ENCODE measurements at places on chromosomes 6 and 20.

DNA sequence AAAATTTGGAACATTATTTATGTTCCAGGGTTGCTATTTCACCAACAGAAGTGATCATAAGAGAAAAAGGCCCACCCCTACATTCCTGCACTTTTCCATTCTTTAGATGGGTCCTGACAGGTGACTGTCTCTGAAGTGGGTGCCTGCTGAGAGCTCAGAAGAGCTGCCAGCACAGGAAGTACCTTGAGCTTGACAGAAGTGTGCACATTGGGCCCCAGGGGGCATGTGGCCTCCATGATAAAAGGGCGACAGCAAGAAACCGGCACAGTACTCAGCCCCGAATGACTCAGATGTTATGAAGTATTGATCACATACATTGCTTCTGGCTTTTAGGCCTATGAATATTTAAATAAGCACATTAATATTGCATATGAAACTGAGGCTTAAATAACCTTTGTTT is 150.4 kb downstream of the PCSK2 start:
- no peak for DNase-seq

- DNase-seq, result peak; percentile 25
Observed at GRCh38 chr6:106997392-106998158, 23.0 kb upstream of the CD24 start.

DNA sequence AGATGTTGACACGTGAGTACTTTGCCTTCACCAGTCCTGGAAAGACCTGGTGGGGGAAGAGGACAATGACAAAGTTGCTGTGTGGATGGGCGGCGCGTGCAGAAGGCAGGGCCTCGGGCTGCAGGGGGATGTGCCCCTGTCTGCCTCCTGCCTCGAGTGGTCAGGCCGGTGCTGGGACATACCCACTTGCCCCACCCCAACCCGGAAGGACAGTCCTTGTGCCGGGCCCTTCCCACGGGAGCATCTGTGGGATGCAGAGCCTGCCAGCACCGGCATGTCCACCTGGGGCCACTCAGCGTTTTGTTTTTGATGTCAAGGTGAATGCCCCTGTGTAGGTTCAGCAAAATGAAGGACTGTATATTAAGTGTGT is 60.5 kb upstream of the BHLHE23 start:
- no peak for DNase-seq

GRCh38 chr20:9496155-9496554 is 18.2 kb upstream of the LAMP5 start:
- DNase-seq, result no peak

- DNase-seq, result no peak
Observed at GRCh38 chr6:139653111-139653510, 278.7 kb upstream of the CITED2 start.

- no peak for DNase-seq
Observed at GRCh38 chr20:53878262-53879047, 191.9 kb downstream of the BCAS1 start.

GRCh38 chr20:31966991-31967655 is 828 bp upstream of the XKR7 start:
- no peak for DNase-seq

DNA sequence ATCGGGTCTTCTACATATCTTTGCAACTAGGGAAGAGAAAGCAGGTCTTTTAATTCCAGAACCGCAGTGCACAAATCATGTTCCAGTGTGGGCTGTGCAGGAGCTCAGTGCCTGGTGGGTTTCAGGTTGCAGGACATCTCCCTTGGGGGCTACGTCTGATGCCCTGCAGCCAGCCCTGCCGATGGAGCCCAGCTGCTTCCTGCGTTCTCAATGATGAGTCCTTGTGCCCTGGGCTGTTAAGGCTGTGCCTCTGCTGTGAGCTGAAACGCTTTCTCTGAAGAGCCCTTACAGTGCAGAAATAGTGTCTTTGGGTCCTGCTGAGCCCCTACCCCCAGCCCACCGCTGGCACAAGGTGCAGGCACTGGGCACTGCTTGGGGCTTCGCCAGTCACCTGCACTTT is 192.9 kb downstream of the SYNDIG1 start:
- DNase-seq, result no peak

DNA sequence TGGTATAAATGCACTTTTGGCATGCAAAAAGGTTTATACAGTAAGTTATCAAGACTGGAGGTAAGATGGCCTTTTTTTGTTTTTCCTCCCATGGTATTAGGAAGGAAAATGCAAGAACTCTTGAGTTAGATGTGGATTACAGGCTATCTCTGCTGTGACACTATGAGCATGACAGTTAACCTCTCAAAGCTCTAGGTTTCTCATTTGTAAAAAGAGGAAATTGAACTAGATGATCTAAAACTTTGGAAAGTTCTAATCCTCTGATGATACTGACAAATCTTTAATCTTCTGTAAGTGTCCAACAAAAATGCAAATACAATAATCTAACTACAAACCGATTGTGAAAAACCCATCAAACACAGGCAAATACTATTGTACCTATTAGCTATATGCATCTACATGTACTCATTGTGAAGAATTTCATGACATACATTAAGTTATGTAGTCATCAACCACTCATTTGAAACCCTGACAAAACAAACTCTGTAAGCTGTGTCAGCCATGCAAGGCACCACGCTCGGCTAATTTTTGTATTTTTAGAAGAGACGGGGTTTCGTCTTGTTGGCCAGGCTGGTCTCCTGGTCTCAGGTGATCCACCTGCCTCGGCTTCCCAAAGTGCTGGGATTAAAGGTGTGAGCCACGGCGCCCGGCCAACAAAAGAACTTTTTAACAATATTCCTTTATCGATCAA is 4.2 kb downstream of the CDK19 start:
- no peak for DNase-seq

DNA sequence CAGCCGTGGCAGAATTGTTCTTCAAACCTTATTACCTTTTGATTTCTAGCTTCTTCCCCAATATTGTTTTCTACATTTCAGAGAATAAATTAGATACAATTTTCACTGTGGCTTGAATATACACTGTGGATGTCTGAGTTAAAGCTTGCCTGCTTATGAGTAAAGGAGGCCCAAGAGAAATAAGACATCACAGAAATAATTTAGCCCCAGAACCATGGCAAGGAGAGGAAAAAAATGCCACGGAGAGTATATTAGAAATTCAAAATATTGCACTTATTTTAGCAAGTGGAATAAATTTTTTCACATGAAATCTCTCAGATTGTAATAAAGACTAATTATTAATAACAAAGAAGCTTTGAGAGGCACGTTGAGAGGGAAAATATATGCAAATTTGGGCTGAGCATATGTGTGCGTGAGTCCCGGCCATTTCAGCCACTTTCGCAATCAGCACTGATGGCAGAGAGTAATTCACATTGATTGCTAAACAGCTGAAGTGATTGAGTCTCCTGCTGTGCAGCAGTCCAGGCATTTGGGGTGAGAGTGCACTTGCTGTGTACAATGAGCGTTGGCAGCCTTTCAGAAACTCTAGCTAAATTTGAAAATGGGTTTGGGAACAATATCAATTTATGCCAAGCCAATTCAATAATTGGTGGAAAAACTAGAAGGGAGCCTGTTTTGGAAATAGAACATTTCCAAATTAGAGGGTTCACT is 596.0 kb downstream of the EPM2A start:
- no peak for DNase-seq

- no peak for DNase-seq
Observed at GRCh38 chr6:166364456-166364855, 18.3 kb downstream of the MPC1 start.

DNA sequence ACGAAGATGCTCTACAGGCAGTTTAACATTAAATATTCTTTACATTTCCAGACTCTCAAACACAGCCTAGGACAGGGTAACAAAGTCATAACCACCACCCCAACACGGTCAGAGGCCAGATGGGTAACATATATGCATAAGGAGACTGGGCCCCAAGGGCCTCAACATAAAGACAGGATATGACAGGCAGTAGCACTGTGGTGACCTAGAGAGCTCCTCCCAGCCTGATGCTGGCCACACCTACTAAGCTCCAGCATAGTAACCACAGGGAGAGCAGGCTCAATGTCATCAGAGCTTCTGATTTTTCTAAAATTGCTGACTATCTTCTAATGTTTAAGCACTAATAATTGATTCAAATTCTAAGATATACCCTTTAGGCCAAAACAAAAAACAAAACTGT is 21.7 kb downstream of the SMLR1 start:
- peak; percentile 9 for DNase-seq

DNA sequence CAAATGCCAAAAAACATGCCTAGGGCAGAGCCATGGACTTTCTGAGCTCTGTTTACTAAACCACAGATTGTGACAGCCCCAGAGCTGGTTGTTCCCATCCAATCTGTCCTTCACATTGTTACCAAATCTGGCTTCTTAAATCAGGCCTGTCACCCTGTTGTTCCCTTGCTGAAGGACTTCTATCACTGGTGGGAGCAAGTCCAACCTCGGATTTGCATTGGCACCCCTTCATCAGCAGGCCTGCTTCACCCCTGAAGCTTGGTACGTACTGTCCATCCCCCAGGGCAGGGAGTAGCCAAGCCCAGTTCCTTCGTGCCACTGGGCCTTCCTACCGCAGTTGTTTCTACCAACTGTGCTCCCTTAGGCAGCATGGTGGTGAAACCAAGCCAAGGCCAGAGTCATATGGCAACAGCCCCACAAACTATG is 357.3 kb upstream of the JARID2 start:
- no peak for DNase-seq

- DNase-seq, result no peak
Observed at GRCh38 chr20:34574426-34574825, 15.9 kb downstream of the MAP1LC3A start.

DNA sequence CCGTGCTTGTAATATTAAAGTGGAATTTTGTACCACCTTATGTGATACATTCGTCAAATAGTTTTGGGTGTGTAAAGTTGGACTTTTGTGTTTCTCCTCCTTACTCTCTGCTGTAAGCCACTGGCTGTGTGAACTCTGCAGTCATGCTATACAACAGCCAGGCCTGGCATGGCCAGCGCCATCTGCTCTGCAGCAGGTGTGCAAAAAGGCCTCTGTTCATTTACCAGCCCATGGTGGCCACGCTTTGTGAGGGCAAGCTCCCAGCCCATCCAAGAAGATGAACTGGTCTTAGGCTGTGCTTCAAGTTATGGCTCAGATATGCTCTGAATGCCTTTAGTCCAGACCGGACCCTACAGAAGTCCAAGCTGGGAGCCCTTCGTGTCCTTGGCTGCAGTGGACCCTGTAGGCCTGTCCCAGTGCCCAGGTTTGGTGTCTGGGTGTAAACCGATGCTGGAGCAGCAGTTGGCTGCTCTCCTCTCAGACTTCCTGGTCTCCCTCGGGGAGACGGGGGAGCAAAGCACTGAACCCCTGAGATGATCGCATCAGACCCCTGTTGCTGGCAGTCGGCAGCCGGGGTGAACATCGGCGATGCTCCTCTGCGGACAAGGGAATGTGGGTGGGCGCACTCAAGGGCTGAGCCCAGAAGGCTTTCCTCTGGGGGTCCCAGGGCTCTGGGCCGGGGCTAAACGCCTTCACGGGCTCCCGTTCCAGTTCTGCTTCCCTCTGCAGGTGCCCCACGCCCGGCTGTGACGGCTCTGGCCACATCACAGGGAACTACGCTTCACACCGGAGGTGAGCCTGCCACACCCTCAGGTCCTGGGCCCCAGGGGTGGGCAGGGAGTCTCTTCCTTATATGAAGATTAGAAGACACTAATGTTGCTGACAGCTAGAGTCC is 28.6 kb upstream of the PCMTD2 start:
- no peak for DNase-seq

DNA sequence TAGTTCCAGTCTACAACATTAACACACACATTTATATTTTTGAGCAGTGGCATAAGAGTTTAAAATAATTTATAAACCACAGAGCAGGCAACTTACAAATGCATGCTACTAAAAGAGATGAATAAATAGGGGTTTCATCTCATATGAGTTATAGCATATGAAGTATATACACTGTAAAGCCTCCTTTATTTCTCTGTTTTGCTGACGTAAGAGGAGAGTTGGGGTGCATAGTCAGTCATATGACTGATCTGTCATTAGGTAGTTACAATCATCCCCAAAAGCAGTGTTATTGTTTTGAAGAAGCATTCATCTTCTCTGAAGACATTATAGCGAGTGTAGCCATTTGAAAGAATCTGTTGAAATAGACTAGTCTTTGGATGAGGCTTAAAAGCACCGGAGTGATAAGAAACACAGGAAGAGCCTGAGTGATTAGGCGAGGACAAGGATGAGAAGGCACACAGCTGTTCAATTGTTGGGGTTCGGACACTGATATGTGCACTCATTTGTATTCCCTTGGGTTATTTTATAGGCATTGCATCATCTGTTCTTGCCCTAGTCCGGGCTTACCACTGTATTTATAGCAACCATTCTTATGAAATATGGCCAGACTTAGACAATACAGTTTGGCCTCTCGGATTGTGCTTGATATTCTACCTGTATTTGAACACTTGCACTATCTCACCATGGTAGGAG is 325.7 kb downstream of the SAMD5 start:
- DNase-seq, result no peak

- DNase-seq, result no peak
Observed at GRCh38 chr6:1242446-1242845, 69.5 kb upstream of the FOXQ1 start.

DNA sequence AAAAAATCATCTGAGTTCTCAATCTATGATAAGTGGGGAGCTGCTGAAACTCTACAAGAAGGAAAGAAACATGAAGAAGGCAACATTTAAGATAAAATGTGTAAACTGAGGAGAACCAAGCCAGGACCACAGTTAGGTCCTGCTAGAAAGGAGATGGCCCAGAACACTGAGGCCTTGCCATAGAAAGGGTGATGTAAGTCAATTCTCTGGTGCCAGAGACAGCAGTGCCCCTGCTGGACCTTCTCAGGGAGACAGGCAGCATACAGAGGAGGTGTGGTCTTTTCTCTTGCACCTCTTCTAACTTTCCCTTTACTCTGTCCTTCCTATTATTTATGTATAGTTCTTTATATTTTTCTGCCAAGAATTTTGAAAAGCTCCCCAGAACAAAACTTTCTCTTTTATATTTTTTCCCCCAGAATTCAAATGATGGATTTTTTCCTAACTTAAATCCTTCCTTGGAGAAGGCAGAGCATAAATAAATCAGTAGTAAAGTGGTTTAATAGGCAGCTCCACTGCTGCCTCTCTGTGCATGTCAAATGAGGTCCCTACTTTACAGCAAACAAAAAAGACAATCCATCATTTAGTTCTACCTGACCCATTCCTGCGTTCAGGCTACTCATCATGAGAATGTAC is 9.0 kb downstream of the UQCC2 start:
- DNase-seq, result no peak

- no peak for DNase-seq
Observed at GRCh38 chr6:42131531-42131930, 10.9 kb downstream of the C6orf132 start.

GRCh38 chr20:51272401-51272800 is 249.5 kb upstream of the KCNG1 start:
- no peak for DNase-seq

DNA sequence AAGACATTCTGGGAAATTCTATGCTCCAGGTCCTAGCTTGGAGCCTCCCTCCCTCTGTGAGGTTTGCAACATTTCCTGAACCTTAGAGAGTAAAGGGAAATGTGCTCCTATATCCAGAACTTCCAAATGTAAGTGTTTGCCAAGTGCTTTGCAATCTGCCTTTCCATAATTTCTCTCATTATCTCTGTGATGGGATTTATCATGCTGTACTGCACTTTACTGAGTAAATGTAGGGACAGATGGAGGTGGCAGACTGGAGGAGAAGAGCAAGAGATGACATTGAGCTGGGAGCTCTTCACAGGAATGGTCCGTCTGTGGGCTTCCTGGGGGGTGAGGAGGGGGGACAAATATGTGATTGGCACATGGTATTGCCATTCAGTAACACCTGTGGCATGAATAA is 184.3 kb downstream of the SOX4 start:
- no peak for DNase-seq
